Central memory CD4-positive, alpha-beta T cell (primary cell): ENCODE measurements at places on chromosomes 6 and 20.

- DNase-seq: no peak
Observed at GRCh38 chr20:54110041-54110440, 39.6 kb upstream of the BCAS1 start.

DNA sequence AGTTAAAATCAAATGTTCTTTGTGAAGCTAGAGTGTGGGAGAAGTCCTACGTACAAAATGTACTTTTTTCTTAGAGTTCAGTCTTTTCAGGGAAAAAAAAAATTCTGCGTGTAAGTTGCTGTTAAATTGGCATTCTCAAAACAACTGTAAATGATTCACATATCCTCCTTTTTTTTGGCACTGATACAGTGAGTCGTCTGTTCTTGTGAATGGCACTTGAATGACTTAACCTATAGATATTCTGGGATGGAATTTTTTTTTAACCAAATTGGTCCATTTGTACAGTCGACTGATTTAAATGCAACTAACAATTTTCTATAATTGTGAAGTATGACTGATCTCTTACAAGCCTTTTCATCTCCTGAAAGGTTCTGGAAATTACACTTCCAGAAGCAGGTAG, 5.5 kb upstream of the JAG1 start:
- no peak for DNase-seq

- no peak for DNase-seq
Observed at GRCh38 chr6:156809034-156809433, 31.9 kb downstream of the ARID1B start.

DNA sequence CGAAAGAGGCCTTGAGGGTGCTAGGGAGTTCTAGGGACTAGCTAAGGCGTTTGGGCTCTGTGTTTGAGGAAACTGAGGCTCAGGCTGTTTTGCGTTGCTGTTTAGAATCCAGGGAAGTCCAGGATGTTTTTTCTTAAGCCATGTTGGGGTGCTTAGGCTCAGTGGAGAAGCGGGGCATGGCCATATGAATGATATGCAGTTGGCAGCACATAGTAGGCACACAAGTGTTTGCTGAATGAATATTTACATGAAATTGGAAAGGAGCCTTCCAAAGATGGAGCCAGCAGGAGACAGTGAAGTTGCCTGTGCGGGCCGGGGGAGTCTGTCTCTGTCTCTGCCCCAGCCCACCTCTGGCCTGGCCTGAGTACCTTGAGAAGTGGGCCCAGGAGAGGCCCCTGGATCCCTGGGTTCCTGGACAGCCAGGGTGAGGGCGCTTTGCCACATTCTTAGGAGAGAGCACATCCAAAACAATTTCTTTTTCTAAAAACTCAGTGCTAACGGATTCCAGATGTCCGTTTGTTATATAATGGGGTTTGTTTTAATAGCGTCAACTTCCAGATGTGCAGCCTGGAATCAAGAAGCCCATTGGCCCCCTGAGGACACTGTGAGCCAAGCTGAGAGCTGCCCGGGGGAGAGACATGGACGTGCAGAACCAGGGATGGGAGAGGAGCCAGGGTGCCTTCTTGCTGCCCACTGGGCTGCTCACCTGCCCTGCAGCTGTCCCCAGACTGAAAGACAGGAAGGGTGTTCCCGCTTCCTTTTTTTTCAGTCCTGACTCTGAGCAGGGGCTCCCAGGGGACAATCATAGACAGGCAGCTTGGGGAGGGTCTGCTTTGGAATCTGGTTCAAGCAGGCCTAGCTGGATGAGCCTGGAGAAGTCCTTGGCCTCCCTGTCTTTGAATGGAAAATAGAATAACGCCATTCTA, 20.1 kb upstream of the EMILIN3 start:
- DNase-seq: no peak

GRCh38 chr20:61387954-61388348, 135.9 kb downstream of the CDH4 start:
- DNase-seq: no peak

GRCh38 chr6:92777146-92777740, 642.1 kb downstream of the EPHA7 start:
- DNase-seq: no peak

DNA sequence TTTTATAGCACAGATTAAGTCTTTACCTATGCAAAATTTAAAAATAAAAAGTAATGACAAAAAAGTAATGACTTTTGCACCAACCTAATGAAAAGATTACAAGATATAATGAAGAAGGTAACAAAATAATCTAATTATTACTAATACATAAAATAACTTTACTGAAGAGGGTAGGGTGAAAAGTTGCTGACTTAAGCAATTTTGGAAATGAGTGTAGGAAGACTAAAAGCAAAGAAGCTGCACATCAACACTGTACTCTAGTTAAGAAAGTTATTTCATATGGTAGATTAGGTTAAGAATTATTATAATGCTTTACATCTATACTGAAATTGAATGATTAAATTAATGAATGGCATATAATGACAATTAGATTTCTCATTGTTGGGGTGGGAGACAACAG, 76.8 kb downstream of the MANEA start:
- no peak for DNase-seq

- no peak for DNase-seq
Observed at GRCh38 chr6:80154160-80154559, 47.7 kb downstream of the BCKDHB start.

DNA sequence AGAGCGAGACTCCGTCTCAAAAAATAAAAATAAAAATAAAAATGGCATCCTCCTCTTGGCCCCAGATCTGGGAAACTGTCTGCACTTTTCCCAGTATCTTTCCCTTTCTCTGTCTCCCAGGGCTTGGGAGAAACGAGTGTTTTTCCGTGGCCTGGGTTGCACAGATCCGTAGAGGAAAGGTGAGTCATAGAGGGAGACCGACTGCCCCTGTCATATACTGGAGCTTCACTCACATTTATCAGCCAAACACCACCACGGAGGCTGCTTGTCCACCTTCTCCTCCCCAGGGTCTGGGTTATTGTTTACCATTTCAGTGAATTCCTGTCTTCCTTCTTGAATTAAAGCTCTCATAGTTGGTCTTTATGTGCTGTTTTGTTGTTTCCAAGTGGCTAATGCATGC, 31.9 kb upstream of the EIF2S2 start:
- no peak for DNase-seq

DNA sequence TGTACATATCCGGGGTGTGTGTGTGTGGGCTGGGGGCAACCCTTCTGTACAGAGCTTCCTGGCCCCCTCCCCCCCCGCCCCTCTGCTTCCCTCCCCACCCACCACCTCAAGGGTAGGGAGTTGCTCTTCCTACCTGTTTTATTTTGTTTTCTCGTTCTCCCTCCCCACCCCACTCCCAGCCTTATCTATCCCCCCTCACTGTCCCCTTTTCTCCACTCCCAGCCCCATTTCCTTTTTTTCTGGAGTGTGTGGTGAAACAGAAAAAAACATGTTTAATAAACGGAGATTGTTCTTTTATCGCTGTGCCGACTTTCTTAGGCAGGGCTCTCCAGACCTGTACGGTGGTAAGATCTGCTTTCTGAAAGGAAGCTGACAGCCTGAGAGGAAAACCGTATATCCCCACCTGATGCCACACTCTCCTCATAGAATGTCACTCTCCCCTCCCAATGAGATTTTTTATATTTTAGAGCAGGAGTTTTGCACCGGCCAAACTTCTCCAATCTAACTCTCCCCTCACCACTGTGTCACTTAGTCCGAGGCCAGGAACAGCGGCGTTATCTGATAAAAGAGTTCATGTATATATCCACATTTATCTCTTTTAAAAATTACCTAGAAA, 875 bp upstream of the ZBTB9 start:
- DNase-seq: no peak

GRCh38 chr20:986733-987355, 15.3 kb downstream of the RSPO4 start:
- no peak for DNase-seq

DNA sequence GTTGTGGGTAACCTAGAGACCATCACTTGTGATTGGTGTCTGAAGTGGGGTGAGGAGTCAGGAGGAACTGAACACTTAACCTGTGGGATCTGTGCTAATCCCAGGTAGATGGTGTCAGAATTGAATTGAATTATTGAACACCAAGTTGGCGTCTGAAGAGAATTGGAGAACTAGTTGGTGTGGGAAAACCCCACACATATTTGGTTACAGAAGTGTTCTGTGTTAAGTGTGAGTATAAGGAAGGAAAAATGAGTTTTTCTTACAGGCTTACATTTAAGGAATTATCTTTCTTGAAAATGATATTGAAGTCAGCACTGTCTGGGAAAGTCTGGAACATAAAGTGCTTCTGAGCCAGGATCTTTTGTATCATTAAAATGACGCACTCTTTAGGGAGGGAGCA, 182.9 kb upstream of the ECI2 start:
- DNase-seq: no peak

- no peak for DNase-seq
Observed at GRCh38 chr20:25204550-25205276, 9.2 kb downstream of the ENTPD6 start.
